T follicular helper cell (primary cell): ENCODE measurements at places on chromosomes 3 and 15.

GRCh38 chr3:136343446-136343845 is 93.3 kb downstream of the PCCB start:
- DNase-seq: no peak

DNA sequence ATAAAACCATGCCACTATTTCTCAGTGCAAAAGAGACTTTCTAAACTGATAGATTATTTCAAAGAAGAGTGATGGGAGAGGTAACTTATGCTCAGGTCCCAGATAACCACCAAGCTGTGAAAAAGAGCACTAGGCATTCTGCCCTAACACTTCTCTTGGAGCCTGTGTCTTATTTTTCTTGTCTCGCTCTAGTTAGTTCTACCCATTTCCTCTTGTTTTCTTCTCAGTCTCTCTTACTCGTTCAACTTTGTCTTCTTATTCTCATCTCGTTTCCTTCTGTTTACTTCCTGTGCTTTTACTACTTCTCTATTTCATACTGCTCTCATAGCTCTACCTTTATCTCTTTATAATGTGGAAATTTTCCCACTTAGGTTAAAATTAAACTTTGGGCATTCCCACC is 91.8 kb upstream of the CGNL1 start:
- no peak for DNase-seq

DNA sequence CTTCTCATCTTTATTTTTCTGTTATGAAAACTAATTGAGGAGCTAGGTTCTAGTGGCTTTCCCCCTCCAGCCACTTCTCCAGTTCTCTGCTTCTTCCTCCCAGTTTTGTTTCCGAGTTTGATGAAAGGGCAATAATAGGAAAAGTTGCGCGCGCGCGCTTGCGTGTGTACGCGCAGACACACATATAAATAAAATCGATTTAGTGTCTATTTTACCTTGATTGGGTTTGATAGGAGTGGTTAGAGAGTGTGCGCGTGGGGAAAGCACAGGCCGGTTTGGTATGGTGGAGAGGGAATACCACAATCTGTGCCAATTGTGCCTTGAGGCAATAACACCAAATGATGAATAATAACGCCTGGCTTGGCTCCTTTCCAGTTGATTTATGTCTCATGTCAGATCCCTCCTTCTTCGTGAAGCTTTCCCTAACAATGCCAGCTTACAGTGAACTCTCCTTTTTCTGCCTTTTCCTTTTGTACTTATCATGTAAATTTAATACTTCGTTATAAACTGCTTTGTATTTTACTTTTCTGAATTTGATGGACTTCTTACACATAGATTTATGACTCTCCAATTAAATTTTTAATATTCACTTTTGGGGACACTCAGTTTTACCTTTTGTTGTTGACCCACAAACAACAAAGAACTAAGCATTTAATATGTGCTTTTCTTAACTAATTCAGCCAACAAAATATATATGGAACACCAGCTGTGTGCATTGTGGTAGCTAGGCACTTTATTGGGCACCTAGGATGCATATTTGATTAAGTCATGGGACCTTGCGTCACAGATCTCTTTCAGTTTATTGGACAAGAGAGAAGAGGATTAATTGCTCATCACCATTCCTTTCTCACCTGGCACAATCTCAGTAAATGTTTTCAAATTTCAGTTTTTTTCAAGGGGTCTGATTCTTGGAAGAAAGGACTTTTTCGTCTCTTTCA is 1.7 kb downstream of the TIPARP start:
- DNase-seq: peak; percentile 24

DNA sequence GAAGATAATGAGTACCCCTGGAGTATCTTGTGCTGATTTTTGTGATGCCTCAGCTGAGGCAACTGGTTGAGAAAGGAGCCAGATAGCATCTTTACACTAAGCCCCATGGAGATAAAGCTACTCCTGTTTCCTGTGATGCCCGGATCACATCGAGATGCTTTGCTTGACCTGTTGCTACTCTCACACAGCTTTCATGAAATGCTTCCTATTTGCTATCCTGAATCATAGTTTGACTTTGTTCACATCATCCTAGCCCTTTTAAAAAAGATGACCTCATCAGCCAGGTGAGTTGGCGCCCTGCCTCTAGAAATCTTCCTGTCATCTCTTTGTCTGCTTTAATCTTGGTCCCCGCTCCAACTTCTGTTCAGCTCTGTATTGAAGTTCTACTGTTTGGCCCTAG is 409.6 kb upstream of the TBL1XR1 start:
- no peak for DNase-seq
